ENCODE measurements at places on chromosomes 7 and 10. TPM values are rescaled to one million over a fixed set of nuclear protein-coding genes. Genes with fewer than 3 reads are reported as not detected.

Gene MBL2
- total RNA-seq = not detected

Gene CCL24
- not detected for total RNA-seq

Gene CFAP43
- 27.7 TPM for total RNA-seq

Gene GJD4
- 0.23 TPM for total RNA-seq

Gene FAM241B
- total RNA-seq = 33.4 TPM

Gene MCM10
- total RNA-seq = 5.3 TPM

Gene WDR86
- total RNA-seq = 21.2 TPM

Gene TEX36
- not detected for total RNA-seq

Gene HACD1
- total RNA-seq = 32.3 TPM

Gene FAM24B
- 6.9 TPM for total RNA-seq

Gene GIMAP7
- 3.7 TPM for total RNA-seq

Gene CHN2
- 43.6 TPM for total RNA-seq

Gene OR2A1
- total RNA-seq = not detected

Gene UNCX
- 2.3 TPM for total RNA-seq

Gene UCN3
- total RNA-seq = not detected

Gene USP54
- total RNA-seq = 38.3 TPM

Gene RBP4
- total RNA-seq = 6.7 TPM

Gene ABCA13
- total RNA-seq = 0.92 TPM

Gene NRCAM
- 205 TPM for total RNA-seq

Gene DHTKD1
- total RNA-seq = 66.2 TPM

Gene LLCFC1
- total RNA-seq = not detected

Gene STRIP2
- 81.4 TPM for total RNA-seq

Gene FANK1
- total RNA-seq = 11.3 TPM

Gene TMEM176B
- 5.8 TPM for total RNA-seq

Gene SLC18A3
- 2.8 TPM for total RNA-seq

Gene TFR2
- total RNA-seq = 9.2 TPM

Gene PAX4
- not detected for total RNA-seq

Gene NOS3
- 2.5 TPM for total RNA-seq

Gene INMT
- total RNA-seq = 0.23 TPM

Gene NEURL1
- total RNA-seq = 33.4 TPM

Gene MYL10
- not detected for total RNA-seq

Gene HECW1
- 48.0 TPM for total RNA-seq

Gene C1GALT1
- 27.7 TPM for total RNA-seq

Gene MUC12
- 0.23 TPM for total RNA-seq

Gene C10orf105
- 2.1 TPM for total RNA-seq

Gene OR13A1
- not detected for total RNA-seq
